ENCODE measurements at places on chromosomes 12 and 14. TPM values are rescaled to one million over a fixed set of nuclear protein-coding genes. Genes with fewer than 3 reads are reported as not detected.

GRCh38 chr12:59403259-59403932, 192.4 kb upstream of the SLC16A7 start:
- DNase-seq = peak; percentile 40

DNA sequence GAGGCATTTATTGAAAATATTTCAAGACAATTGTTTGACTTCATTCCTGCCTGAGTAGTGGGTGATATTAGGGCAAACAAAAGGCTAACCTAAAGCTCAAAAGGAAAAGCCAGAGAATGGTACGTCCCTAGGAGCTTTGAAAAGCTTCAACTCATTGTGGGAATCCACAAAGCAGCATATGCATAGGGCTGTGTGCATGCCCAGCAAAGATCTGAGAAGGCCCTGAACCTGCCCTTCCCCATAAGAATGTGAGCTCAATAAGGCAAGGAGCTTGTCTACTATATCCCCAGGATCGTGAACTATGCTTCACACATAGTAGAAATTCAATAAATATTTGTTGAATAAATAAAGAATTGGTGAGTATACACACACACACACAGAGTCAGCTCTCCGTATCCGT, 19.1 kb upstream of the RAD52 start:
- no peak for DNase-seq

DNA sequence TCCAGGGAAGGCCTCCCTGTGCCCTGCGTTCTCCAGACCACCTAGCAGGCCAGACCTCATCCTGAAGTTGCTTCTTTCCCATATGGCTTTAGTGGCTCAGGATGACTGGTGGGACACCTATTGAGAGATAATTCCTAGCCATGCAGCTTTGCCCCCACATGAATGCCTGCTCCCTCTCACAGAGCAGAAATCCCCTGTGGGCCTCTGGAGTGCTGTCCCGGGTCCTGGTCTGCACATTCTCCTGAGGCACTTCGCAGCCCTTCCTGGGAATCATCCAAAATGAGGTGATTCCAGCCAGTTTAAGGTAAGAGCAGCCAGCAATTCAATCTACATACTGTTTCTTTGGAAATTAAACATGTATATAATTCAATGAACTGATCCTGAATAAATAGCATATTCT, 135.9 kb downstream of the GPR65 start:
- no peak for DNase-seq

- no peak for DNase-seq
These were observed 1.6 kb downstream of the ERC1 start for GRCh38 chr12:992647-993046.

DNA sequence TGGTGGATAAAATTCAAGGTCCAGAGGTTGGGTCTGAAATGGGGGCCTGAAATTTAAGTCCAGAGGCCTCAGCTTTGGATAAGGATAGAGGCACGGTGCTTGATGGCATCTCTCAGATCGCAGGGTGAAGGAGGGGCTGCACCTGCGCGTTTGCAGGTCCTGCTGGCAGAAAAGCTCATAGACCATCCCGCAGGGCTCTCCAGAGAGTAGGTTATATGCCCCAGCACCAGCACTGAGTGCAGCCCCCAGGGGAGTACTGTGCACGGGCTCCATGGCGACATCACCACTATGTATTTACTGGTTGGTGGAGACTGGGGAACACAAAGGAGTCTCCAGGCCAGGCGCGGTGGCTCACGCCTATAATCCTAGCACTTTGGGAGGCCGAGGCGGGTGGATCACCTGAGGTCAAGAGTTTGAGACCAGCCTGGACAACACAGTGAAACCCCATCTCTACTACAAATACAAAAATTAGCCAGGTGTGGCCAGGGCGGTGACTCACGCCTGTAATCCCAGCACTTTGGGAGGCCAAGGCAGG, 4.3 kb upstream of the CD63 start:
- DNase-seq = no peak

GRCh38 chr12:3320881-3321509, 170.0 kb upstream of the PRMT8 start:
- DNase-seq = no peak

DNA sequence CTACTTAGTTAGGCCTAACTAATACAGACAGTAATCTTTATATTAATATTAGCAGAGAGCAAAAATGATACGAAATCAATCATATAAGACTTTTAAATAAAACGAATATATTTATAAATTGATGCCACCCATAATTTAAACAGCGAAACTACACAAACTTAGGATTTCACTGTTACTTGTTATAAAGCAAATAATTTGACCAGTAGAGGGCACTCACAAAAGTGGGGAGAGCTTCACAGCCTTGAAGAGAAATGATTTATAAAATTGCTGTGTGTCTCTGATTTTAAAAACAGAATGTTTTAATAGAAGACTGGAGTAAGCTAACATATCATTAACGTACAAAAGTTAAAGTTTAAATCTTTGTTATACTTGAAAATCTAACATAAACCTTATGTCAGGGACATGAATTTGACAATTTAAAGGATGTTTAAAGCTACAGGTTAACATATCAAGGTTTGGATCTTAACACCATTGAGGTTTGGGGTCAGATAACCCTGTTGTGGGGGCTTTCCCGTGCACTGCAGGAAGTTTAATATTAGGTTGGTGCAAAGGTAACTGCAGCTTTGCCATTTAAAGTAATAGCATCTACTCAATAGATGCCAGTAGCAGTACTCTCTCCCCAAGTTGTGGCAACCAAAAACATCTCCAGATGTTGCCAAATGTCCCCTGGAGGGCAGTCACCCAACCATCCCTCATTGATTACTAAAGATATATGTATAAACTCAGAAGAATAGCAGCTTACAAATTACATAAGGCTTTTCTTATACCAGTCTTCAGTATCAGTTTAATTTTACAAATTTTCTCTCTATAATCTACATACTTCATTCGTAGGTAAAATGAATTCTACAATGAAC, 9.3 kb downstream of the KRAS start:
- DNase-seq = no peak

DNA sequence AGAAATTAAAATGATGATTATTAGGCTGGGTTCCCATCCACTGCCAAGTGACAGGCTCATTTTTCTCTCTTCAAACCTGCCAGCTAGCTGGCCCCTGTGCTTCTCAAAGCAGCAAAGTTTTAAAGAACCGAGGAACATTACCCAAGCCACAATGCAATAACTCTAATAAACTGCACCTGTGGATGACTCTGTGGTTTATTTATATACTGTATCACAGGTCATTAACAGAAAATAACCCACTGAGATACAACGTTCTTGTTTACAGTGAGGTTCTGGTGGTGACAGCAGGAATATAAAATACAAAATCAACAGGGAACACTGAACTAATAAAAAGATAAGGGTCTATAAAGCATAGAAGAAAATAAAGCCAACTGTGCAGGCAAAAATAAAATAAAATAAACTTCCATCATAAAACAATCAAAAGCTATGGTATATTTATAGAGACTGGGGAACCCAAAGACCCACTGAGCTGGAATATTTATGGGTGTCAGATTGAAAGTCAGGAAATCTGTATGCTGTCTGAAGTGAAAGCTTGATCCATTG, 472.9 kb downstream of the NOVA1 start:
- no peak for DNase-seq

- no peak for DNase-seq
These were observed 10.4 kb upstream of the ZNF705A start for GRCh38 chr12:8146442-8146771.

GRCh38 chr12:25670076-25671055, 117.3 kb upstream of the LMNTD1 start:
- no peak for DNase-seq

- DNase-seq = peak; percentile 82
These were observed 61.3 kb downstream of the C14orf132 start for GRCh38 chr14:96100161-96101064.

- no peak for DNase-seq
These were observed 65.1 kb upstream of the ETV6 start for GRCh38 chr12:11584221-11584855.

The CFAP54 gene
- total RNA-seq = 0.14 TPM

The C14orf39 gene
- total RNA-seq = not detected

The ABCD2 gene
- total RNA-seq = not detected

The MLH3 gene
- 23.2 TPM for total RNA-seq
